GM20000 (cell line): ENCODE measurements at places on chromosomes 12 and 14.

- no peak for DNase-seq
Observed at GRCh38 chr14:76716285-76716684, 45.0 kb upstream of the VASH1 start.

- no peak for DNase-seq
Observed at GRCh38 chr14:71582705-71583104, 349.5 kb upstream of the RGS6 start.

DNA sequence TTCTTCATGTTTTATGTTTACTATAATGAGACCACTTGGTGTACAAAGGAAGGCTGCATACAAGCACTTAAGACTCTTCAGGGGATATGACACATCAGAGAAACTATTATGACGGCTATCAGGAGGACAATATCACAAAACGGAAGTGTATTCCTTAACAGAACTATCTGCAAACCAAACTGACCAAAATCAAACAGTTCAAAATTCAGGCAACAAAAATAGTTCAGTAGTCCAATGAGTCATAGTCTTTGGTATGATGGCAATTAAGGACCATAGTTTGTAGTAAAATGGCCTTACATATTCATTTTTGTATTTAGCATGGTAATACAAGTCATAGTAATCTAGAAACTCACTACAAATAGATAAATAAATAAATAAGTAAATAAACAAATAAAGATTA lies 1638.7 kb upstream of the SEL1L start:
- no peak for DNase-seq

DNA sequence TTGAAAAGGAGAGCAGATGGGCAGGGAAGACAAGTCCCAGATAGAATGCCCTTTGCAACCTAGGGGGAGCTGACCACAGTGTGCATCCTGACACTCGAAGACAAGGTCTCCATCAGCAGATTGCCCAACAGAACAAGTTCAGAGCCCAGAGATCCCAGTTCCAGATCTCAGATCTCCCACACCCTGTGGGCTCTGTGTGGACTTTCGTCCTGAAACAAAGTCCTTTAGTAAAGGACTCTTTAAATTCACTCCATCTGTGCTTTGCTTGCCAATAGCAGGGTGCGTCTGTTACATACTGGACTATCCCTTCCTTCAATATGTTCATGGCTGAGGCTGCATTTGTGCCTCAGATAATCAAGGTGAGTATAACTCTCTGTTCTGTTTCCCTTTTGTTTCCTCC lies 8.7 kb upstream of the C1RL start:
- DNase-seq, result no peak

- no peak for DNase-seq
Observed at GRCh38 chr14:56816574-56817391, 6.5 kb upstream of the OTX2 start.

- DNase-seq, result no peak
Observed at GRCh38 chr14:91368776-91369416, 48.7 kb downstream of the CCDC88C start.

DNA sequence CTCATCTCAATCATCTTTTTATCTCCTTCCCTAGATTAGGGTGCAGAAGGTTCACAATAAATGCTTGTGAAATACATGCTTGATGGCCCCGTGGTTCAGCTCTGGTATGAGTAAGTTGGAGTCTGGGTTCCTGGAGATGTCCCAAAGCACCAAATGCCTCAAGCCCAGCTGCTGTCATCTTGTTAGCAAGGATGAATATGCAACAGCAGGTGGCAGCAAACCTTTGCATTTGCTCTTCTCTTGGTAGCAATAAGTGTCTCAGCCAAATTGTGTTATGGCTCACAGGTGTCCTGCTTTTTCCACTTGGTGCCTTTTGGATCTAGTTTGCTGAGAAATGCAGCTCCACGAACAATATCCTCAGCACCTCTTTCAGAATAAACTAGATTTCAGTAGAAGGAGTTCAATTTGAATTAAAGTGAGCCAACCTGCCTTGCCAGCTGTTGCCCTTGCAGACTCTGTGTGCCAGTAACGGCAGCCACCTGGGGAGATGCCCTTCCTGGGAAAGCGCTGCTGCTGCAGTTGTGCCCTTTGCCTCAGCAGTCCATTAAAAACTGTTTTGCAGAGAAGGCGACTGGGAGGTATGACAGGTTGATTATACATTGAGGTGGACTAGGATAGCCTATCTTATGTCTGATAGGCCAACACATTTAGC lies 417.3 kb downstream of the SNAPC1 start:
- DNase-seq, result peak; percentile 38

DNA sequence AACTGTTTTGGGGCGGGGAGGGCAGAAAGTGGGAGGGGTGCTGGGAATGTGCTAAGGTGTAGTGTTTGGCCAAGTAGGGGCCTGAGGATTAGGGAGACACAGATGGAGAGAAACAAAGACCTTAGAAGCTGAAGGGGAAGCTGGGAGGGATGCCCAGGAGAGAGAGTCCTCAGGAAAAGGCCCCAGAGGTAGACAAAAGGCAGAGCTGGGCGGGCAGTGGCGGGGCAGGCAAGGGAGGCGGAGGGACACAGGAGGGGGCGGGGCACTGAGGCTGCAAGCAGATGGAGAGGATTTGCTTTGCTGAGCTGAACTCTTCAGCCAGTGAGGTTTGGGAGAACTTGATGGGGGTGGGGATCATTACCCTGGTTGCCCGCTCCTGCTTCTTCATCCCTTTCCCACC lies 2.8 kb downstream of the PTMS start:
- DNase-seq, result no peak

GRCh38 chr12:119956047-119956446 lies 33.0 kb upstream of the BICDL1 start:
- DNase-seq, result no peak

- no peak for DNase-seq
Observed at GRCh38 chr12:72110937-72111650, 161.1 kb upstream of the TRHDE start.

DNA sequence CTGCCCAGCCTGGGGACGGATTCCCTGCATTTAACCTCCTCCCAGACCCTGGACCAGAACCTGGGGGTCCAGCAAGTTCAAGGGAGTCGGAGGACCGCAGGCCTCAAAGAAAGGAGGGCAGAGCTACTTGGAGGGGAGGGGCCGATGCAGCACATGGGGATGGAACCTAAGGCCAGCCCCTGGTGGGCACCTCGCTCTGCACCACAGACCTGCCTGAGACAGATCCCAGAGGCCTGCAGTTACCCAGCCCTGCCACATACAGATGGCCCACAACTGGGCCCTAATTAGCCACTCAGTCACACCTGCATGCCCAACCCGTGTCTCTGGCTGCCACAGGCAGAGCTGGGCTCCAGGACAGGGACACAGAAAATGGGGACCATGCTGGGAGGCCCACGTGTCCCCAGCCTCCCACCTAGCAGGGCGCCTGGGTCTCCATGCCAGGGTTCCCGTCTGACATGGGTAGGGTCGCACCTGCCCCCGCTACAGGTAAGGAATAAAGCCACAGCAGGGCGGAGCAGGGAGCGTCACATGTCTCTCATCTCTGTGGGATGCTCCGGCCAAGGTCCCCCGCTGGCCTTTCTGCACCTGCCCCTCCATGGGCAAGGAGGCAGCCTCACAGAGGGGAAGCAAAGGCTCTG lies 16.7 kb downstream of the AKT1 start:
- no peak for DNase-seq

- DNase-seq, result no peak
Observed at GRCh38 chr12:121806546-121807423, 3.0 kb downstream of the SETD1B start.

GRCh38 chr14:61219256-61219655 lies 61.9 kb downstream of the TMEM30B start:
- no peak for DNase-seq

DNA sequence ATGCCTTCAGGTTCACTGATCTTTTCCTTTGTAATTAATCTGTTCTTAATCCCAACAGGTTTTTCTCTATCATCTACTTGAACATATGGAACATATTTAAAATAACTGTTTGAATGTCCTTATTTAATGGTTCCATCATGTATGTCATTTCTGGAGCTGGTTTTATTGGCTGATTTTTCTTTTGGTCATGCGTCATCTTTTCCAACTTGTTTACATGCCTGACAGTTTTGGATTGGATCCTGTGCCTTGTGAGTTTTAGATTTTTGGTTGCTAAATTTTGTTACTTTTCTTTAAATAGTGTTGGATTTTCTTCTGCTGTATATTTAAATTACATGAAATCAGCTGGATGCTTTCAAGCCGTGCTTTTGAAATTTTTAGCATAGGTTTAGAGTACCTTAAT lies 237.3 kb upstream of the DAAM1 start:
- DNase-seq, result no peak

GRCh38 chr12:3168223-3169221 lies 91.3 kb downstream of the TSPAN9 start:
- no peak for DNase-seq
